ENCODE measurements at places on chromosomes 5 and 9. TPM values are rescaled to one million over a fixed set of nuclear protein-coding genes. Genes with fewer than 3 reads are reported as not detected.

DNA sequence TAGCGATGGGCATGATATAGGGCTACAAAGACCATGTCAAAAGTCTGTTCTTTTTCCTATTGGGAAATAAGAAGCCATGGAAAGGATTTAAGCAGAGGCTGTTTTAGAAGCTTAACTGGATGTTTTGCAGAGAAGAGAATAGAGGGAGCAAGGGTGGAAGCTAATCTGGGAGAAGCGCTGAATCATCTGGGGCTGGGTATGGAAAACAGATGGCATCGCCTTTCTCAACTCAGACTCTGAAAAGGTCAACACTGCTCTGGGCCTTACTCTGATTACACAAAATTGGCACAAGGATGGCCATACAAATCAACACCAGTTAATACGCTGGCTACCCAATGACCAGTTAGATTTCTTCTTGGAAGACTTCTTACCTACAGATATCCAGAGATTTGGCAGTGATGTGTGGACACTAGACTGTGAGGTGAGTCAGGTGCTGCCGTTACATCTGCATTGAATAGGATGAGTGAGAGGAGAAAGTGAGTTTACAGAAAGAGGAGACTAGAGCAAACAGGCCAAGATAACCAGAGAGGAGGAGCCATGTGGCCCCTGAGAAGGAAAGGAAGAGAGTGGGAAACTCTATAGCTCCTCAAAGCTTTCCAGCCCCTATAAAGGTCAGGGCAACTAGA is 6.2 kb upstream of the TCERG1 start:
- DNase-seq, result no peak

DNA sequence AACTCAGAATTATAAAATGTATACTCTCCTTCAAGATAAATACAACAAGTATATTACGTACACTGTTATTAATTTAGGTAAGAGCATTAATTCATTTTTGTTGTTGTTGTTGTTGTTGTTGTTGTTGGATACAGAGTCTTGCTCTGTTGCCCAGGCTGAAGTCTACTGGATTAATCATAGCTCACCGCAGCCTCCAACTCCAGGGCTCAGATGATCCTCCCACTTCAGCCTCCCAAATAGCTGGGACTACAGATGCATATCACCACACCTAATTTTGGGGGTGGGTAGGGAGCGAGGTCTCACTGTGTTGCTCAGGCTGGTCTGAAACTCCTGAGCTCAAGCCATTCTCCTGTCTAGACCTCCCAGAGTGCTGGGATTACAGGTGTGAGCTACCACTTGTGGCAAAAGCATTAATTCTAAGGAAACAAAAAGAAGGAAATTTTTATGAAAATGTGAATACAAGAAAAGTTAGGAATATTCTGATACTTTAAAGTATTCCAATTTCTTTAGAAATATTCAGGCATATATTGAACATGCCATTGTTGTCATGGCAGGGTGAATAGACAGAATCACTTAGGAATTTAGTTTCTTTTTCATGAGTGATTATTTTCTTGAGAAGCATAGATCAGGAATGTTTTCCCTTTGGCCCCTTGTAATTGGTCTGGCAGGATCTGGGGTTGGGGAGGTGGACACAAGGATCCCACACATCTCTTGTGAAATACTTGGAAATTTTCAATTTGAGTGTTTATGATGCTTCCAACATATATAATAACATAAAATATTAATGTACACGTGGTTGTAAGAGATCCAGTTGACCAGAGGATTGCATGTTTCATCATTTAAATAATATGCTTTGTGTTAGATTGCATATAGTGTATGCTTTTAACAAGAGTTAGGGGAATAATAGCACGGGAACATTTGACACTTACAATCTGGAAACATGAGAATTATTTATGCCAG is 263.6 kb downstream of the FANCC start:
- DNase-seq, result no peak

Gene SMIM33
- total RNA-seq, result not detected

- no peak for DNase-seq
Observed at GRCh38 chr5:170519549-170519948, 15.7 kb downstream of the KCNIP1 start.

GRCh38 chr9:36935768-36936497 is 98.1 kb downstream of the PAX5 start:
- DNase-seq, result peak; percentile 66

Gene NRG2
- total RNA-seq, result 2.6 TPM

DNA sequence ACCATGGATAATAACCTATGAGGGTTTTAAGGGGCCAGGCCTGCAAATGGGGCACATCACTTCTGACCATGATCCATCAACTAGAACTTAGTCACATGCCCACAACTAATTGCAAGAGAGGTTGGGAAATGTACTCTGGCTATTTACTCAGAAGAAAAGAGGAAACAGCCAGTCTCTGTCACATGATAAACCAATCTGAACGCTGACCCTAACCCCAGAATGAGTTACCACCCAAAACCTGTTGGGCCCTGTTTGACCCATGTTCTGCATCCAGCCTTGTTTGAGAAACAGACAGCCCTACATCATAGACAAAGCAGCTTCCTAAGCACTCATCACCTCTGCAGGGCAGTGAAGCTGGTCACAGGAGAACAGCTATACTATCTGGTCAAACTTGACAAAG is 5.8 kb downstream of the MACROH2A1 start:
- no peak for DNase-seq

DNA sequence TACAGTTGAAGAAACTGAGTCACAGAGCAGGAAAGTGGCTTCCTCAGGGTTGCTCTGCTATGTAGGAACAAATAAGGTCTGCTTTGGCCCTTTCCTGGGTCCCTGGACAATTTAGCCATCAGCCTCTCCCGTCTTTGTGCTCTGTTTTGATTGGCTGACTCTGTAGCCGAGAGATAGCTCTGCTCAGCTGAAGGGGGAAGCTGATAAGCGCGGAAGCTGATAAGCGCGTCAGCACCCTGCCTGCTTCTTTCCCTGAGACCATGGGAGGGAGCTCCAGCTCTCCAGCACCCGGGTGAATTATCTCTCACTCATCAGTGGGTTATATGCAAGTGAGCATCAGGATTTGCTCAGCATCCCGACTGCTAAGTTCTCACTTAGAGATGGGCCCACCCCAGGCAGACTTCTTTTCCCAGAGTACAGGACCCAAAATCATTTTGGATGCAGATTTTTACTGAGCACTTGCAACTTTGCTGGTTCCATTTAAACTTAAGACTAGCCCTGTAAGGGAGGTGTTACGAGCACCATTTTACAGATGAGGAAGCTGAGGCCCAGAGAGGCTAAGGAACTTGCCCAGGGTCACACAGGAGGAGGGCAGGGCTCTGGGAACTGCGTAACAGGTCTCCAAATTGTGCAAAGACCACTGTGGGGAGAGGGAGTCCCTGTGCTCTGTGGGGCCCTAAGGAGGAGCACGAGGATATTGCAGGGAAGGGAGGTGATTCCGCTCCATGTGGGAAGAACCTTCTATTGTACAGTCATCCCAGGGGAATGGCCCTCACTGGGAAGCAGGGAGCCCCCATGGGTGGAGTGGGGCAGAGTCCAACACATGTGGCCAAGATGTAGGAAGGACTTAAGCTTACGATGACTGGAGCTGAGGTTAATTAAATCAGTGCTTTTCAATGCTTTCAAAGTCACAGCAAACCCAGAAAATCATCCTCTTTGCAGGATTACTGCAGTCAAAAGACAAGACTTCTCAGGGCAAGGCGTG is 83.7 kb upstream of the ORM1 start:
- no peak for DNase-seq

DNA sequence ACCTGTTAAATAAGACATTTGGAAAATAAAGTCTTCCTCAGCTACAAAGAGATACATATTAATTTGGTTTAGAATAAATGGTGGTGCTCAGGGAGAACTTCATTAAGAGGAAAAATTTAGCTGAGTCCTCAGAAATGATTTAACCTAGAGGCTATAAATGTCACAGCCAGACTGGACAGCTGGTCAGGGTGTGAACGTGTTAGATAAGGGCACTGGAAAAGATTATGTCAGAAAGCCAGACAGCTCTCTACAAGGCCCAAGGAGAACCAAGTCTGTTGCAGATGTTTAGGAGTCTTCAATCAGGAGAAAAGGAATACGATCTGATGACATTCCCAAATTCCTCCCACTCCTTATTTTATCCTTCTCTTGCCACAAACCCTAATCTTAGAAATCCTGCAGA is 265.2 kb downstream of the MAT2B start:
- no peak for DNase-seq

DNA sequence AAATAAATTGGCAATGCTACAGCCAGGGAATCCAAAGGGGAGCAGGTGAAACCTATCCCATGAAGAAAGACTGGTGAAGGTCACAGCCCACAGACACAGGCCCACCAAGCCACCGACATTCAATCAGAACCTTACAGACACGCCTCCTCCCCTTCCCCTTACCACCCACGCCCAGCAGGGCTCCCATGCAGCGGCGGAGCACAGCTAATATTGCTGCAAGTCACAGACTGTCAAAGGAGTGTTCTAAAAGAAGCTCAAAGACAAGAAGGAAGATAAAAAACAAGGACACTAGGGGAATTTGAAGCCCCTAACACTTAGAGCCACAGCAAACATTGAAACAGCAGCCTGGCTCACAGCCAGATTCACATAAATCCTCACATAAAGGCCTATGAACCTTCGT is 91.2 kb downstream of the MED10 start:
- no peak for DNase-seq

DNA sequence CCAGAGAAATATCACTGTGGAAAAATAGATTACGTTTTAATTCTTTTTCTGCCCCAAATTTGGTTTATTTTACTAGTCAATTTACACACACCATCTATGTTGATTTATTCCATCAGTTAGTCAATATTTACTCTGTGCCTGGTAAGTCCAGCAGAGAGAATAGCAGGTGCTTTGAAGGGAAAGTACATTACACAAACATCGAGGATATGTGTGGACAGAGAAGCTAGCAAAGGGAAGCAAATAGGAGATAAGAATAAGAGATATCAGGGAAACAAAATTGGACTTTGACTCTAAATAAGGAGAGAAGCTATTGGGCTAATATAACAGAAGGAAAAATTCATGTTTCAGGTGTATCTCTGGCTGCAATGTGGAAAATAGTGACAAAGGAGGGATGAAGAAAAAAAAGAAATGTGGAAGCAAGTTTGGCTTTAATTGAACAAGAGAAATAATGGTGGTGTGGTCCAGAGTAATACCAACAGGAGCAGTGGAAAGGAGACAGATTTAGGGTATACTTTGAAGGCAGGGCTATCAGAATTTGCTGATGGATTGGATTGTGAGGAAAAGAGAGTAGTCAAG is 587.7 kb upstream of the CDH6 start:
- DNase-seq, result no peak

GRCh38 chr9:82129708-82130107 is 141.1 kb downstream of the SPATA31D1 start:
- DNase-seq, result no peak

- DNase-seq, result no peak
Observed at GRCh38 chr5:142676318-142676717, 9.6 kb downstream of the FGF1 start.

- DNase-seq, result no peak
Observed at GRCh38 chr9:37596504-37596903, 4.1 kb upstream of the TOMM5 start.

GRCh38 chr5:142292249-142292648 is 32.6 kb downstream of the SPRY4 start:
- DNase-seq, result no peak

DNA sequence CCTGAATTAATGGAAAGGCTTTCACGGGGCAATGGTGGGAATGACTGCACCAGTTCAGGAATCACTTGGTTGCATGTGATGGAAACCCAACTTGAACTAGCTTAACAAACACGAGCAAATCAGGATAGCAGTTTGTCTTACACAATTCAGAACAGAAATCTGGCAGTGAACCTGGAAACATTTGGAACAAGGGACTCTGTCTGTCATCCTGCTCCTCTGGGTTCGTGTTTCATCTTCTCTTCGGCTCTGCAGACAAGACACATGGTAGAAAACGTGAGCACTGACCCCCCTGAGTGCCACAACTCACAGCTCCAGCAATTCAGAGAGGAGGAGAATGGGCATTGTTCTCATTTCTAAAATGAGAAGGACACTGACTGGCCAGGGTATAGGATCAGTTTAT is 218.1 kb upstream of the NREP start:
- no peak for DNase-seq

GRCh38 chr9:123514766-123515165 is 158.8 kb downstream of the CRB2 start:
- DNase-seq, result no peak

DNA sequence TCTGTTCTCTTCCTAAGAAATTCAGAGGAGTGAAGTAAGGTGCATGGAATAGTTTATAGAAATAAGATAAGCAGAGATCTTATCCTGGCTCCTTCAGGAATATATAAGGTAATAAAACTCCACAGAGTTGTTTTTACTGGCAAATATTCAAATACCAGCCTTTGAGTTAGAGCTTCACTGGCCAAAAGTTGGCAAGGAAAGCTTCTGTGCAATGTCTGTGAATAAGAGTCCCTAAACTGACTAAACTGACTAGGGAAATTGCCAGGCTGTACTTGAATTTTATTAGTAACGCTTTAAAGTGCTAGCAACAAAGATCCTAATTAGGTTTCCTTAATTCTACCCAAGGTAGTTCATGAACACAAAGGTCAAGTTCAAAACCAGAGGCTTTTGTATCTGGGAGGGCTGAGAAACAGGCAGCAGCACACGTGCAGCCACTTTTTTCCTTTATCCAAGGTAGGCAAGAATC is 131.1 kb upstream of the MPDZ start:
- DNase-seq, result no peak

GRCh38 chr5:92409134-92409533 is 1026.0 kb upstream of the ARRDC3 start:
- DNase-seq, result no peak

- no peak for DNase-seq
Observed at GRCh38 chr5:132455614-132456115, 34.9 kb downstream of the IRF1 start.

DNA sequence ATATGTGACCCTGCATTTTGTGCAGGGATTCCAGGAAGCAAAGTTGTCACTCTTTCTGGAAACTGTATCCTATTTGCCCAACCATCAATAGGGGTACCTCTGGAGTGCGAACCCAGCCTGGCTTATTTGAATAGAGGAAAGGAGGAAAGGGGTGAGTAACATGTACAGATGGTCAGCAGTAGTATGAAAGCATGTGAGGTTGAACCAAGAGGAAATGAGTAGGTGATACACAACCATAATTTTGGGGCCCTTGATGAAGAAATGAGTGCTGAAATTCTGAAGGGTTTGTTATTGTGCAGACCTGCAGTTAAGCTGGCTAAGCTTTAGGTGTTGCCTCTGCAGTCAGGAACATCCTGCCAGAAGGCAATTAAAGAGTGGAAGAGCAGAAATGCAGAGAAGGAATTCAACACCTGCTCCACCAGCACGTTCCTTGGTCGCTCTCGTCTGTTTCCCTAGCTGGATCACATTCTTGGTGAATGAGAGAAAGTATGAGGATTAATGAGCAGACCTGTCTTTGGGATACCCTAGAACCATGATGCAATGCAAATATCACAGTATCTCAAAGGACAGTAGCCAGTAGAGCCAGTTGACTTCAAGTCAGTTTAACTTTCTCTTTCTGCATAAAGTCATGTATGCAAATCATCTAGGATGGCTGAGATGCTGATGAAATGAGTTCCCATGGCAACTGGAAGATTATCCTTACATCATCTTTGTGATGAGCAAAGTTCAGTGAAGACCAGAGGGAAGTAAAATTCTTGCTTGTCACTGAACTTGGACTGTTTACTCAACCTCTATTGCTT is 13.2 kb upstream of the IL12B start:
- no peak for DNase-seq

All from pancreas (tissue), 10 donors.